ENCODE measurements at places on chromosomes 6 and 20.

DNA sequence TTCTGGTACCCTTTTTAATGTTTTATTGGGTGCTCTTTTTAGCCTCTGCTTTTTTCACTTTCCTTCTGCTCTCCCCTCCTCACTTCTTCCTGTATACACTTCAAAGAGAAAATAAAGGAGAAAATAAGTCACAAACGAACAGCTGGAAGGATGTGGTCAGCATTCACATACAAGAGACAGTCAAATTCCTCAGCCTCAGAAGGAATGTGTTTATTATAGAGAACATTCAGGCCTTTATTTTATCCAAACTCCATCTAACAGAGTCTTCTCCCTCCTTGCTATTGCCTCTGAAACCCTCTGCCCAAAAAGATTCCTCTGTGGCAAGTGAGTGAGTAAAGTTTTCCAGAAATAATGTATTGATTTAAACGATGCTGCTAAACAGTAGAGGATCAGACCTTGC lies 490.4 kb downstream of the FRK start:
- DNase-seq = no peak

DNA sequence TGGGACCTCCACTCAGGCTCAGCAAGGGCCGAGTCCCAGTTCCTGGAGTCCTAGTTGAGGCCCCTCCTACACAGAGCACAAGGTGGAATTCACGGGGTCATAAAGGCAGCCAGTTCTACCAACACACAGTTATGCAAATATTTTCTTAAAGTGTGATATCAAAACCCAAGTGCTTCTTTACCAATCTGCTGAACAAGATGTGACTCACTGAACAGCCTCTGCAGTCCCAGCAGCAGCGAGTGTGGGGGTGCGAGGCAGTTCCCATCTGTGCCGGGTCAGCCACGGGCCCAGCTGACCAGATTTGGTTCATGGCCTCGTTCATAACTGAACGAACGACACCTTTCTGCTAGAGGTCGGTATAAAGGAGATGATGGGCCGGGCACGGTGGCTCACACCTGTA lies 4.5 kb upstream of the TCEA2 start:
- no peak for DNase-seq

GRCh38 chr6:170289951-170290295 lies 955 bp downstream of the DLL1 start:
- no peak for DNase-seq

DNA sequence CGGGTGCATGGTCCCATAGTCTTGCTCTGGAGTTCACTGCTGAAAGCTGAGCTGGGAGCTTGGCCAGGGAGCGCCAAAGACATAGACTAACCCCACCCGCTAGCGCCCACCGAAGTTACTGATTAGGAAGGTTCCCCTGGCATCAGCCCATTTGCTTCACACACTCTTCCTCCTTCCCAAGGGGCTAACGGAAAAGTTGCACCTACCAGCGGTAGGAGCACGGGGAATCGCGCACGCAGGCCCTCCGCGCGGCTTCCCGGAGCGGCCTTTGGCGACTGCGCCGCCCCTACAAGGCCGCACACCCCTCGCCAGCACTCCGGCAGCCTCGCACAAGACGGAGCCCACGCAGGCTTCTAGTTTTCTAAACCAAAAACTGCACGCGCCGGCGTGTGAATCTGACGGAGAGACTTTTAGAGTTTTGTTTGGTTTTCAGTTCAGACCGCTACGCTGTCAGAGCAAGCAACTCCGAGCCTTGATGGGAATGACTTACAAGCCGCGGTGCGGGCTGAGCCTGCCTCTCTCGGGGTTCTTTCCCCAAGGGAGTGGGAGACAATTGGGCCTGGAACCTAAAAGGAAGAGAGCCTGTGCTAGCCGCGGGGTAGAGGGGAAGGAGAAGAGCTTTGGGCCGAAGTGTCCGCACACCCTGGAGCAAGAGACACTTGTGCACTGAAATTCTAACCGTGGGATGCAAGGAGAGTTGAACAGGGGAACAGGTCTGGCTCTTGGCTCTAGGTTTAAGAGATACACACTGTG lies 891 bp upstream of the POU3F2 start:
- no peak for DNase-seq

DNA sequence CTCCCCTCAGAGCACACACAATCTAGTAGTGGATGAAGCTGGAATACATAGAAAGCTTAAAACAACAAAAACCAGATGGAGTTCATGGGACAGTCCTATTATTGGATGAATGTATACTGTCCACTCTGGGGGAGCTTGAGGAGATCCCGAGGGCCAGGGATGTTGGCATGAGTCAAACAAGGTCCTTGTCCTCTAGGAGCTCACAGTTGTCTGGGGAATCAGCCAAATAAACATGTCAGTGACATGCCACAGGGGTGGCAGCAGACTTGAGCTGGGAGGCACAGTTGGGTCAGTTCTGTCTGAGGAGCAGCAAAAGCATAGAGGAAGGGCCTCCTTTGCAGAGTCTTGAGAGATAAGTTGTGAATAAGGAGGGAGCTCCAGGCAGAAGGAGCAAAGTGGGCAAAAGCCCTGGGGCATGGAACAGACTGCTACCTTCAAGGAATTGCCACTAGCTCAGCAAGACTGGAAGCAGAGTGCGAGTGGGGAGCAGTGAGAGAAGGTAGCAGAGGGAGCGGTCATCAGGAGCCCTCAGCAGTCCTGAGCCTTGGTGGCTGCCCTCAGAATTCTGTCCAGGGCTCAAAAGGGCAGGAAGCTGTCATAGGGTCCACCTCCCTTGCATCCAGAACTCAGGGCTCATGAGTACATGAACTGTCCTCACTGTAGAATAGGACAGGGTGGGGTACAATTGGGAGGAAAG lies 22.1 kb downstream of the L3MBTL1 start:
- DNase-seq = no peak

GRCh38 chr6:78835817-78836216 lies 31.5 kb upstream of the IRAK1BP1 start:
- peak; percentile 17 for DNase-seq

DNA sequence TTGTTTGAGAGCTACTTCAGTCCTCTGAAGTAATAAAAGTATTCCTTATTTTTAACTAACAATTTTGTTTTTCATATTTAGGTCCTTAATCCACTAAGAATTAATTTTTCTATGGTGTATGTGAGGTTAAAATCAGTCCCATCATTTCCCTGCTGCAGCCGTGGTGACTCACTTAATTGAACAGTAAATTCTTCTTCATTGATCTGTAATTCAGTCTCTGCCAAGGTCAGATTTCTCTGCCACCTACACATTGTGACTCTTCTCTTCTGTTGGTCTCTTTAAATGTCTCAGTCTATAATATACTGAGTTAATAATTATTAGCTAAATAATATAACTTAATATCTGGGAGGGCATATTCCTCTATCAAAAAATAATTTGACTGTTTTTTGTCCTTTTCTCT lies 262.3 kb downstream of the UTRN start:
- DNase-seq = no peak

All from NCI-H748 treated with DMSO at 0.1 percent for 48 hours (cell line).